ENCODE measurements at places on chromosomes 5 and 9.

DNA sequence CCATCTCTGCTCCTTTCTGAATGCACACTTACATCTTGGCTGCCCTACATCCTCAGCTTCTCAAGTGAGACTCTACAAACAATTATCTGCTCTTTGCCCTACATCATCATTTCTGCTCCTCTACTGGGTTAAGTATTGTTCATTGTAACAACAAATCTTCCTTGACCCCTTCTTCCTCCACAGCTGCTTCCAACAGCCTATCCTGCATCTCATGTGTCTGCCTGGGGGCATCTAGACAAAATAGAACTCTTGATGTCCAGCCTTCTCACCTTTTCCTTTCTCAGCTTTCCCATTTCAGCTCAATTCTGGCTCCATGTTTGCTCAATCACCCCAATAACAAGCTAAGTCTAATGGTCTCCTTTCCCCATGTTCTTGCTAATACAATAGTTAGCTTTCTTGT, 509.8 kb downstream of the DIRAS2 start:
- no peak for DNase-seq

DNA sequence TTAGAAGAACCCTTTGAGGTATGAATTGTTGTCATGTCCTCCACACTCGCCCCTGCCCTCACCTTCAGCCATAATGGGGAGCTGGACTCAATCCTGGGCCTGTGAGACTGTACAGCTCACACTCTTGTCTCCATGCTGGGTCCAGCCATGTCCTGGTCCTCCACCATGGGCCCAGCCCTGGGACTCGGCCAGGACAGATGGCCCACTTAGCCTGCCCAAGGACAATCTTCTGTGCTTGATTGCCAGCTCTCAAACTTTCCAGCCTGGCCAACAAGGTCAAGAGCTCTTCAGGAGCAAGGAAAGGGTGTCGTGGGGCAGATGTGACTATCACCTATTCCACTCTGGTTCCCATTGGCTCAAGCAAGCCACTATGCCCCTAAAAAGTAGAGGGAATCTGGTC, 90.8 kb downstream of the HRH2 start:
- DNase-seq, result no peak

DNA sequence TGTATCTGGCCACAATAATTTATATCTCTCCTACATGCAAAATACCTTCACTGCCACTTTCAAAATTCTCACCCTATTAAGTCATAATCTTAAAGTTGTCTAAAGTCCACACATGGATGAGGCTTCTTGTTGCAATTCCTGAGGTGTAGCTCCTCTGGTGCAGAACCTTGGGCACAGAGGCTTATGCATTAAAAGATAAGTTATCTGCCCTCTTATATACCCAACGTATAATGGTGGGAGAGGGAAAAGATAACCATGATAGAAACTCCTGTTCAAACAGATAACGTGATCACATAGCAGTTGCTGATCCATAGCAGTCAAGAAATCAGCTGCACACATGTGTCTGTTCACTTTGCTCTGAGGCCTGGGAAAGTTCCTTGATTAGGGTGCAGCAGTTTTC, 1767.0 kb downstream of the MAT2B start:
- DNase-seq, result no peak

- DNase-seq, result no peak
These were observed 451 bp downstream of the LPAR1 start for GRCh38 chr9:111037708-111038330.

GRCh38 chr9:76419782-76420380, 25.7 kb upstream of the RFK start:
- DNase-seq, result no peak

GRCh38 chr9:85172001-85172978, 502.8 kb downstream of the NTRK2 start:
- DNase-seq, result no peak

- no peak for DNase-seq
These were observed 53.3 kb upstream of the RNU6ATAC start for GRCh38 chr9:134217431-134218210.
